Breast epithelium (tissue), 4 donors: ENCODE measurements at places on chromosomes 3 and 15. TPM values are rescaled to one million over a fixed set of nuclear protein-coding genes. Genes with fewer than 3 reads are reported as not detected.

TUBGCP5 gene
- total RNA-seq: 33.6 TPM

- H3K4me1 ChIP-seq: no peaks in the 10 kb centered on the region
- no peak overlapping the region for H3K4me3 ChIP-seq
- DNase-seq: no peak
Observed at GRCh38 chr3:31390466-31390865, 142.3 kb upstream of the STT3B start.

- H3K27ac ChIP-seq: no peak overlapping the region
- no peaks in the 10 kb centered on the region for H3K36me3 ChIP-seq
- H3K4me3 ChIP-seq: no peak overlapping the region
- no peaks in the 10 kb centered on the region for H3K27me3 ChIP-seq
- DNase-seq: no peak
Observed at GRCh38 chr3:196198771-196199753, 12.1 kb downstream of the ZDHHC19 start.

- H3K27ac ChIP-seq: no peak overlapping the region
- no peaks in the 10 kb centered on the region for H3K4me1 ChIP-seq
- H3K36me3 ChIP-seq: no peaks in the 10 kb centered on the region
- no peaks in the 10 kb centered on the region for H3K27me3 ChIP-seq
- no peak overlapping the region for H3K4me3 ChIP-seq
Observed at GRCh38 chr3:179697736-179698332, 45.0 kb downstream of the USP13 start.

NFKBIZ gene
- 243 TPM for total RNA-seq

WDR93 gene
- total RNA-seq: 0.80 TPM

IL17RE gene
- 11.7 TPM for total RNA-seq

LRRN1 gene
- total RNA-seq: 18.9 TPM

GRCh38 chr3:76938962-76939361 lies 100.9 kb upstream of the ROBO2 start:
- H3K27ac ChIP-seq: no peak overlapping the region
- no peaks in the 10 kb centered on the region for H3K36me3 ChIP-seq
- H3K27me3 ChIP-seq: no peaks in the 10 kb centered on the region
- no peak for DNase-seq

GRCh38 chr3:133486658-133487057 lies 86.8 kb downstream of the BFSP2 start:
- H3K27ac ChIP-seq: no peak overlapping the region
- H3K36me3 ChIP-seq: no peaks in the 10 kb centered on the region
- H3K4me3 ChIP-seq: no peak overlapping the region
- H3K27me3 ChIP-seq: no peaks in the 10 kb centered on the region
- H3K4me1 ChIP-seq: no peaks in the 10 kb centered on the region

- no peak overlapping the region for H3K27ac ChIP-seq
- no peaks in the 10 kb centered on the region for H3K27me3 ChIP-seq
- no peak for DNase-seq
- no peaks in the 10 kb centered on the region for H3K4me1 ChIP-seq
- H3K36me3 ChIP-seq: no peaks in the 10 kb centered on the region
- H3K4me3 ChIP-seq: no peak overlapping the region
Observed at GRCh38 chr3:129366312-129366831, 62.1 kb downstream of the EFCAB12 start.

TPRG1 gene
- total RNA-seq: 31.9 TPM

GRCh38 chr3:196177967-196178366 lies 33.2 kb downstream of the ZDHHC19 start:
- DNase-seq: no peak
- no peaks in the 10 kb centered on the region for H3K36me3 ChIP-seq
- H3K4me3 ChIP-seq: no peak overlapping the region

- no peaks in the 10 kb centered on the region for H3K36me3 ChIP-seq
- DNase-seq: no peak
- H3K4me3 ChIP-seq: no peak overlapping the region
Observed at GRCh38 chr3:100635273-100635701, 25.9 kb downstream of the ADGRG7 start.

KAT2B gene
- 34.7 TPM for total RNA-seq

B3GALNT1 gene
- total RNA-seq: 14.6 TPM

DNA sequence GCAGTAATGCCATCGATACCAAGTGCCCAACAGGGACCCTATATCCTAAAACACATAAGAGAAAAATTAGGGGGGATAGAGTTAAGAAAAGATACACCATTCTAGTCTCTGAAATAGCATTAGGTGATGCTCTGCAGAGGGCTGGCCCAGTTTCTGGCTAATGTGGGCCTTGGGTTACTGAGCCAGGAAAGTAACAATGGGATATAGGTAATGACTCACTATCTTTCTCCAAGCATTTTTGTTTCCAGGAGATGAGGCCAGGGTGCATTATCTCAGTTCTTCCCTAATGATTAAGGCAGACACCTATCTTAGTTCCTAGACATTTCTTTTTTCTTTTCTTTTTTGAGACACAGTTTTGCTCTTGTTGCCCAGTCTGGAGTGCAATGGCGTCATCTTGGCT lies 50.0 kb downstream of the PRKAR2A start:
- H3K36me3 ChIP-seq: no peaks in the 10 kb centered on the region
- no peak overlapping the region for H3K4me3 ChIP-seq
- H3K4me1 ChIP-seq: no peaks in the 10 kb centered on the region
- H3K27ac ChIP-seq: no peak overlapping the region

CRABP1 gene
- total RNA-seq: not detected

- no peak overlapping the region for H3K27ac ChIP-seq
- H3K4me3 ChIP-seq: no peak overlapping the region
- DNase-seq: no peak
- H3K27me3 ChIP-seq: no peaks in the 10 kb centered on the region
Observed at GRCh38 chr15:80211976-80212375, 40.0 kb downstream of the CTXND1 start.

- no peak for DNase-seq
- no peaks in the 10 kb centered on the region for H3K36me3 ChIP-seq
- peaks cover 7% of the 10 kb centered on the region for H3K4me1 ChIP-seq
- peak overlapping the region; percentile 90 for H3K27ac ChIP-seq
- H3K4me3 ChIP-seq: no peak overlapping the region
- H3K27me3 ChIP-seq: no peaks in the 10 kb centered on the region
Observed at GRCh38 chr15:75673426-75674235, 25.9 kb downstream of the SNX33 start.

DNA sequence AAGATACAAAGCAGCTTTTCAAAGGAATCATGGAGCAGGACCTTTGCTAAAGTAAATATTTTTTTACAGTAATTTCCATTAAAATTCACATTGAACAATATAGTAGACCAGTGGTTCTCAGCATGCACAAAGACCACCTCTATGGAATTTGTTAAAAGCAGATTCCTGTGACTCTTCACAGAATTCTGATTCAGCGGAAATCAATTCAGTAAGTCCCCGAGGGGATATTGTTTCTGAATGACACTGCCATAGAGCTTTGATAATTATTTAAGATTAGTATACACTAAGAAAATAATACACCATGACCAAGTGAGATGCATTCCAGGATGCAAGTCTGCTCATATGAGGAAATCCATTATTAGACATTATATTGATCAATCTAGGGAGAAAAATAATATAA lies 161.9 kb upstream of the TNIK start:
- no peaks in the 10 kb centered on the region for H3K4me1 ChIP-seq
- H3K4me3 ChIP-seq: no peak overlapping the region
- H3K27ac ChIP-seq: no peak overlapping the region
- no peaks in the 10 kb centered on the region for H3K36me3 ChIP-seq
